NCI-H526 treated with DMSO at 0.1 percent for 48 hours (cell line): ENCODE measurements at places on chromosomes 4 and X.

GRCh38 chr4:38803833-38804653 lies 548 bp downstream of the TLR1 start:
- no peak for DNase-seq

DNA sequence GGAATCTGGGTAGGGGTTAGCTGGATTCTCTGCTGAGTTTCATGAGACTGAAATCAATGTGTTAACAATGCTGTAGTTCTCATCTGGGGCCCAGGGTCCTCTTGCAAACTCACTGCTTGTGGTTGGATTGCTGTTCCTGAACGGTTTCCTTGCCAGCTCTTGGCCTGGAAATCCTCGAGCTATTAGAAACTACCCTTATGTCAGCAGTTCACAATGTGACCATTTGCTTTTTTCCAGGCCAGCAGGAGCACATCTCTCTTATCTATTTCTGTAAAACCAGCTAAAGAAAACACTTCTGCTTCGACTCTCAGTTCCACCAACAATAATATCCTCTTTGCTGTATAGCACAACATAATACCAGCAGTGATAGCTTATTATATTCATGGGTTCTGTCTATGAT lies 140.1 kb upstream of the TRAM1L1 start:
- DNase-seq: no peak

DNA sequence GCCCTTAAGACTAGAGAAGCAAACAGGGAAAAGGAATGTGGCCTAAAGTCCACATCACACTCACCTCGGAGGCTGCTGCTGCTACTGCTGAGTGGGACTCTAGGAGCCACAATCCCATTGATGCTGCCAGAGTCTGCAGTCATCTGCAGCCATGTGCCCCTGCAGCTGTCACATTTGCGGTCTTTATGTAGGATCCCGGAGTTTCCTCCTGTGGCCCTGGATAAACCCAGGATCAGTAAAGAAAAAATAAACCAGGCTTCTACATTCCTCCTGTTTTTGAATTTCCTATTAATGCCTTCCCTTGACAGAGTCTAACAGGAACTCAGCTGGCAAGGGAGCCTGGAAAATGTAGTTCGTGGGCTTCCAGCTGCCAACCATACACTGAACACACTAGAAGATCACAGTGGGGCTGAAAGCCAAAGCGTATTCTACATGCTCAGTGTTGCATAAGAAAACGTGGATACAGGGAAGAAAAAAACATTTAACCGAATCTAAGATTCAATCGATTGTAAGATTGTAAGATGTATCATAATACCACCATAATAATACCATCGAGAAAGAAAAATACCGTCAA lies 10.3 kb upstream of the PHEX start:
- DNase-seq: no peak

GRCh38 chr4:64584125-64584524 lies 174.9 kb upstream of the TECRL start:
- DNase-seq: no peak

- no peak for DNase-seq
Observed at GRCh38 chr4:66769441-66769840, 775.9 kb downstream of the CENPC start.

DNA sequence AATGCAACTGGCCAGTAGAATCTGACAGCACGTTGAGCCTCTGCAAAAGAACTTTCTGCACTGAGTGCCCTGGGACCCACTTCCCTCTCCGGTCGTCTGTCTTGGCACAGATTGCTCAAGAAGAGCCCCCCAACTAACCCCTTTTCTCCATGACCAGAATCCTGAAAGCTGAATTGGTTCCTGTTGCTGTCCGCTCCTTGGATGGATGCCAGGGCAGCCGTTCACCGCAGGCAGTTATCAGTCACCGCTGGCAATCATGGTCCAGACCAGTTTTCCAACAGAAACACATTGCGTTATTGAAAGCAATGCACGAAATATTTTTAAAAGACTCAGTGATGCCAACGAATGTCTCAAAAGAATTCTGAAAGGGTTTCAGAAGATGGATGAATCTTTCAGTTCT lies 733.7 kb upstream of the FRG1 start:
- no peak for DNase-seq

GRCh38 chrX:68354879-68355628 lies 78.2 kb downstream of the OPHN1 start:
- DNase-seq: no peak

DNA sequence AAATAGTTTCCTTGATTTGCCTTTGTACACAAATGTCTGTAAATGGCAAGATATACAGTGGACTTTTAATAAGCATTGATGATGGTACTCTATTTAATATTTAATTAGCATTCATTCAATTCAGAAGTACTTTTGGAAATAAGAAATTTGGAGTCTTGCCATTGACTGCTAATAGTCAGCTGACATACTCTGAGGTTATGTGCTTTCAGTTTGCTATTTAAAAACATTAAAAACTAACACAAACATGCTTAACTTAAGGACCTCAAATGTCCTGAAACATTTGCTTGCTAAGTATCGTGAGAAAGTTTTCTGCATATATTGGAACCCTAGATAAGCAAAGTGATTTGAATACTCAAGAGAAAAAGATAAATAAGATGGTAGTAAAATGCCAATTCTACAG lies 64.6 kb downstream of the REELD1 start:
- no peak for DNase-seq

GRCh38 chrX:154378059-154378798 lies 866 bp upstream of the EMD start:
- DNase-seq: no peak

- peak; percentile 24 for DNase-seq
Observed at GRCh38 chr4:18366892-18367291, 345.3 kb upstream of the LCORL start.

DNA sequence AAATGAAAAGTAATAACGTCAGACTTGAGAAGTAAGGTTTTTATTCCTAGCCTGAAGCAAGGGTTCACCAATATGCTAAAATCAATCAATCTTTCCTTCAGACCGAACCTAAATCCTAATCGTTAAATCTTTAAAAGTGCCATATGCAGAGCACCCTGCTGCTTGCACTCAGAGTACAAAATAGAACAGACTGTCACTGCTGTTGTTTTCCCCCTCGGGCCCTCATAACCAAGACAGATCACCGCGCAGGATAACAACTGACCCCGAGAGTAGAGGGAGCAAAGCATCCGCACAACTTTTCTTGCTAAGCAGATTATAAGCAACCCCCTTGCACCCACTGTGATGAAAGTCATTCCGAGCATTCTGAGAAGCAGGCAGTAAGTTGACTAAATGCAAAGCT lies 550.9 kb upstream of the NDST4 start:
- no peak for DNase-seq

DNA sequence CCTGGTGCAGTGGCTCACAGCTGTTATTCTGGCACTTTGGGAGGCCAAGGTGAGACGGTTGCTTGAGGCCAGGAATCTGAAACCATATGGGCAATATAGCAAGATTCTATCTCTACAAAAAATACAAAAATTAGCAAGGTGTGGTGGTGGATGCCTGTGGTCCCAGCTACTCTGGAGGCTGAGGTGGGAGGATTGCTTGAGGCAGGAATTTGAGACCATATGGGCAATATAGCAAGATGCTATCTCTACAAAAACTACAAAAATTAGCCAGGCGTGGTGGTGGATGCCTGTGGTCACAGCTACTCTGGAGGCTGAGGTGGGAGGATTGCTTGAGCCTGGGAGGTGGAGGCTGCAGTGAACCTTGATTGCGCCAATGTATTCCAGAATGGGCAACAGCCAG lies 2.3 kb downstream of the ADGRG4 start:
- DNase-seq: no peak

DNA sequence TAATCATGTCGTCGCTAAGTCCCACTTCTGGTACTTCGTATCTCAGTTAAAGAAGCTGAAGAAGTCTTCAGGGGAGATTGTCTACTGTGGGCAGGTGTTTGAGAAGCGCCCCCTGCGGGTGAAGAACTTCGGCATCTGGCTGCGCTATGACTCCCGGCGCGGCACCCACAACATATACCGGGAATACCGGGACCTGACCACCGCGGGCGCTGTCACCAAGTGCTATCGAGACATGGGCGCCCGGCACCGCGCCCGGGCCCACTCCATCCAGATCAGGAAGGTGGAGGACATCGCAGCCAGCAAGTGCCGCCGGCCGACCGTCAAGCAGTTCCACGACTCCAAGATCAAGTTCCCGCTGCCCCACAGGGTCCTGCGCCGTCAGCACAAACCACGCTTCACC lies 11.3 kb downstream of the PNCK start:
- peak; percentile 28 for DNase-seq

GRCh38 chrX:150234126-150234525 lies 129.0 kb upstream of the MAMLD1 start:
- no peak for DNase-seq

DNA sequence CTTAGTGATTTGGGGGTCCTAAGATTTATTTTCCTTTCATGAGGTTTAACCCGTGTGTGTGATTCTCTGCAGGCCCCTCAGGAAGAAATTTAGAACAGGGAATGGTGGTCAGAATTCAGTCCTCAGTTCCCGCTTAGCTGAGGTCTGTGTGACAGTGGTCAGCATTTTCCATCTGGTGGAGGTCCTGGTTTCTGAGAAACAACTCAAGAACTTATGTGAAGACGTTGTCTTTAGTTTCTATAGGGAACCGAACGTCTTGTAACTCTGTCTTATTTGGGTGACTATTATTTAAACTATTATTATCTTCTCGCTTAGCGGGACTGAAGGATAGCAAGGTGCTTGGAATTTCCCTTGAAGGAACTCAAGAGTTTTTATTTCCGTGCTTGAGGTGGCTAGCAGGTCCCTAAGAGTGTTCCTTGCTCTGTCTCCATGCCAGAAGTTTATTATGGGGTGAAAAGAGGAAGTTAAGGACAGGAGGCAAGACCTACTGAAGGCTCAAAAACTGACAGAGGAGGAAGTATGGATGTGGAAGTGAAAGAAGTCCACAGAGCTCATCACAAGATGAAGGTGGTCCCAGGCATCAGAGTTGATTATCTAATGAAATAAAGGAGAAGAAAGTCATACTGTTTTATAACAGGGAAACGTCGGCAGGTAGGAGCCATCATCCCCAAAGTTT lies 9.4 kb downstream of the MGST2 start:
- DNase-seq: no peak

DNA sequence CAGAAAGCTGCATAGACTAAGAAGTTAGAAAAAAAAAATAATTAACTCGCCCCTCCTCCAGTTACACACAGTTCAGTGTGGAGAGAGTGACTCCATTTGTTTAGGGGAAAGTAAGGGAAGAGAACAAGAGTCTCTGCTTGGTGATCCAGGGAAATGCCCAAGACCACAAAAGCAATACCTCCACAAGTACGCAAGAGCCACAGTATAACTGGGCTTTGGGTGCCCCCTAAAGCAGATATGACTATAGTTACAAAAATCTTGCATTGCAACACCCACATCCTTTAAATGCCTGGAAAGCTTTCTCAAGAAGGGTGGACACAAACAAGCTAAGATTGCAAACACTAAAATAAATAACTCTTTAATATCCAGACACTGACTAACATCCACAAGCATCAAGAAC lies 164.2 kb upstream of the NRK start:
- DNase-seq: no peak

GRCh38 chr4:93342738-93343137 lies 485.8 kb upstream of the ATOH1 start:
- no peak for DNase-seq

DNA sequence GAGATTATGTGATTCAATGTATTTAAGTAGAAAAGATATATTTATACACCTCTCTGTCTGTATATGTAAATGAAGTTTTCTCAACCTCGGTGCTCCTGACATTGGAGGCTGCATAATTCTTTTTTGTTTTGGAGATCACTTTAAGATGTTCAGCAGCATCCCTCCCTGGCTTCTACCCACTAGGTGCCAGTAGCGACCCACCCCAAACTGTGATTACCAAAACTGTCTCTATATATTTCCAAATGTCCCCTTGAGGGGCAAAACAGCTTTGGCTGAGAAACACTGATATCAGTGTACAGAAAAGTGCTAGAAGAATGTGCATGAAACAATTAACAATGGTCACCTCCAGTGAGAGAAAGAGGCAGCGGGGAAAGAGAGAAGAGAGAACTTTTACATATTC lies 51.2 kb downstream of the DCX start:
- DNase-seq: no peak

DNA sequence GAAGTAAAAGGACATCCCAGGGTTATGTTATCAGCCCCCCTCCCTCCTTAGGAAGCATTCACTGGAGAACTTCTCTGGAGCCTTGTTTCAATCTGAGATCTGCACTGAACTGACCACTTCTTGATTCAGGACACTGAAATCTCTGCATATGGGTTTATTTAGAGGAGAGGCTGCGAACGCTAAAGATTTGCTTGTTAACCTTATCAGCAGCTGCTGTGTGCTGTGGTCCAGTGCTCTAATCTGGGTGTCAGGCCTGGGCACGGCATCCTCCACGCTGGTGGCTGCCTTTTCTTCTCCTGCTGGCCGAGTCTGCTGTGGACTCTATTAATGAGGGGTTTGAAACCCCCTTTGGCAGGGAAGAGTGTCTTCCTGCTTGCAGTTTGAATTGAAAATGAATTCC lies 1094.7 kb upstream of the TENM3 start:
- no peak for DNase-seq

- DNase-seq: no peak
Observed at GRCh38 chrX:10030570-10030969, 63.4 kb downstream of the CLDN34 start.

DNA sequence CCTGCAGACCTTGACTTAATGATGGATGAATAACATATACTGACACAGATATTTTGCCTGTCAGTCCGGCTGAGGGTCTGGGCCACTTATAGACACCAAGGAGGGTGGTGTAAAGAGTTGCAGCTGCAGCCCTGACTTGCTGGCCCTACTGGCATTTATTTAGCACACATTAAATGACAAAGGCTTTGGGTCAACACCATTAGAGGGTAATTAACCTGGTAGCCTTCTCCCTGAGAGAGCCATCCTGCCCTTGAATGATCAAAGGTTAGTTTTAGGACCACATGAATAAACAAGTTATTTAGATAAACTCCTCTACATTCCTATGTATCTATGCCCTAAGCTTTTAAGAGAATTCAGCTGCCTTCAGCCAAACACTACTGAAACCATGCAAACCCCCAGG lies 110.8 kb upstream of the DGKK start:
- DNase-seq: no peak

- DNase-seq: peak; percentile 9
Observed at GRCh38 chr4:113452868-113453620, 308.5 kb downstream of the CAMK2D start.
